GM12878 (cell line): ENCODE measurements at places on chromosomes 5 and 9. TPM values are rescaled to one million over a fixed set of nuclear protein-coding genes. Genes with fewer than 3 reads are reported as not detected.

Gene ZNF618
- 0.08 TPM in 2 replicates for total RNA-seq

Gene GPRIN1
- 14.2 and 16.3 TPM in 2 replicates for total RNA-seq

Gene OR2V1
- total RNA-seq: not detected in 2 replicates

GRCh38 chr9:101702257-101702656, 36.2 kb downstream of the GRIN3A start:
- no peak for DNase-seq

GRCh38 chr9:110591526-110591925, 12.0 kb upstream of the SVEP1 start:
- no peak for DNase-seq

GRCh38 chr9:4955836-4956235, 29.2 kb upstream of the JAK2 start:
- DNase-seq: no peak

DNA sequence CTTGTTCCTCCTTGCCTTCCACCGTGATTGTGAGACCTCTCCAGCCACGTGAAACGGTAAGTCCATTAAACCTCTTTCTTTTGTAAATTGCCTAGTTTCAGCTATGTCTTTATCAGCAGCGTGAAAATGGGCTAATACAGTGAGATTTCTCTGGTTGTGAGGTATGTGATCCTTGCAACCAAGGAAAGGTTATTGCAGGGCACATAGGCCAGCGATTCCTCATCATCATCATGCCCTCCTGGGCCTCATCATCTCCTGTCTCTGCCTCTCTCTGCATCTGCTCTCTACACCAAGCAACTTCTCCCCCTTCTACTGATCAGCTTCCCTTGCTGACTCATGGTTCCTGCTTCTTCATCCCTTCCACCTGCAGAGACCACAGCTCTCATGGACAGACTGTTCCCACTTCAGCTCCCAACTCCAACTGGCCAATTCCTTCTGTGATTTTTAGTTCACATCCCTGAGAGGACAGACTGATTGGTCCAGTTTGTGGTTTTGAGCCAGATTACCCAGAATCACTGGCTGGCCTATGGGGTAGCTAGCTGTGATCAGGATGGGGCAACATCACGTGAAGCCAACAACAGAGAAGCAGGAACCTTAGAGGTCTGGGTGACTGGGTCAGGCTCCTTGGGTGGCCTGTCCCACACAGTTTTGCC, 53.1 kb downstream of the LIX1 start:
- DNase-seq: no peak
